ENCODE measurements at places on chromosomes 7 and 10. TPM values are rescaled to one million over a fixed set of nuclear protein-coding genes. Genes with fewer than 3 reads are reported as not detected.

The AFAP1L2 gene
- total RNA-seq: 40.2 TPM

The PNLIPRP1 gene
- total RNA-seq: not detected

The PNLIPRP3 gene
- 103 TPM for total RNA-seq

The TSPAN12 gene
- total RNA-seq: not detected

The PRTFDC1 gene
- 4.1 TPM for total RNA-seq

The ASZ1 gene
- total RNA-seq: not detected

The SFXN4 gene
- 31.4 TPM for total RNA-seq

The ALOX5 gene
- 0.16 TPM for total RNA-seq

The BTBD16 gene
- 0.15 TPM for total RNA-seq

The TAS2R3 gene
- total RNA-seq: not detected

The CYP2C18 gene
- total RNA-seq: not detected

The SUN3 gene
- total RNA-seq: not detected

The AKR1C4 gene
- not detected for total RNA-seq

The OR2A12 gene
- not detected for total RNA-seq

The ASAH2 gene
- total RNA-seq: 4.1 TPM

The COBL gene
- total RNA-seq: not detected

The SCD gene
- 638 TPM for total RNA-seq
